ENCODE measurements at places on chromosomes 2 and 18. TPM values are rescaled to one million over a fixed set of nuclear protein-coding genes. Genes with fewer than 3 reads are reported as not detected.

The ZNF2 gene
- 8.4 TPM for total RNA-seq

The SFTPB gene
- total RNA-seq, result not detected

The KCNG3 gene
- under 0.01 TPM for total RNA-seq

The UGT1A10 gene
- total RNA-seq, result not detected

The SULT1C3 gene
- not detected for total RNA-seq

The SULT1C4 gene
- 12.5 TPM for total RNA-seq

The GCA gene
- total RNA-seq, result 20.4 TPM

The TMEM18 gene
- 20.9 TPM for total RNA-seq

The PIEZO2 gene
- 41.2 TPM for total RNA-seq

The TNFRSF11A gene
- 8.9 TPM for total RNA-seq

The TRPM8 gene
- not detected for total RNA-seq

The LINC00305 gene
- total RNA-seq, result not detected

The ACADL gene
- 4.7 TPM for total RNA-seq

The MYOM1 gene
- total RNA-seq, result 661 TPM

The PPIG gene
- total RNA-seq, result 25.6 TPM

The SCN7A gene
- 50.6 TPM for total RNA-seq

The KLHL29 gene
- 3.7 TPM for total RNA-seq

The FAM237A gene
- not detected for total RNA-seq

The LYPD6 gene
- 2.1 TPM for total RNA-seq

The CMPK2 gene
- 4.2 TPM for total RNA-seq

The SCN2A gene
- not detected for total RNA-seq

The ID2 gene
- 35.0 TPM for total RNA-seq

The ASPRV1 gene
- total RNA-seq, result 1.6 TPM

The HOXD3 gene
- 4.2 TPM for total RNA-seq

The RUFY4 gene
- not detected for total RNA-seq

The CLIP4 gene
- total RNA-seq, result 27.7 TPM

The CCBE1 gene
- 2.6 TPM for total RNA-seq

The ACMSD gene
- not detected for total RNA-seq

The DNAJC27 gene
- total RNA-seq, result 8.4 TPM

The RAMP1 gene
- 31.8 TPM for total RNA-seq

The GALNT14 gene
- total RNA-seq, result 2.1 TPM

The GMPPA gene
- 27.7 TPM for total RNA-seq

The TBR1 gene
- not detected for total RNA-seq

The CYS1 gene
- total RNA-seq, result 4.7 TPM

The ALPG gene
- not detected for total RNA-seq

The ZNF521 gene
- 40.2 TPM for total RNA-seq

The PROKR1 gene
- 0.52 TPM for total RNA-seq

The GATA6 gene
- total RNA-seq, result 2.6 TPM

The VSNL1 gene
- 2.1 TPM for total RNA-seq

The SCN9A gene
- 14.1 TPM for total RNA-seq

The OSR1 gene
- total RNA-seq, result 10.4 TPM

The EFEMP1 gene
- total RNA-seq, result 18.3 TPM

The DSC1 gene
- not detected for total RNA-seq

The CD8B2 gene
- total RNA-seq, result under 0.01 TPM

The ASXL3 gene
- total RNA-seq, result 7.3 TPM

The PPP1R1C gene
- 1.6 TPM for total RNA-seq

The EPB41L5 gene
- 49.6 TPM for total RNA-seq

The SP5 gene
- total RNA-seq, result 3.1 TPM

The TEX51 gene
- not detected for total RNA-seq

The PLEKHB2 gene
- 46.4 TPM for total RNA-seq

The RMDN2 gene
- total RNA-seq, result 12.0 TPM

The RNF125 gene
- total RNA-seq, result 9.4 TPM

The DSEL gene
- 15.7 TPM for total RNA-seq

The DNMT3A gene
- total RNA-seq, result 62.1 TPM

The WDCP gene
- total RNA-seq, result 12.0 TPM

The MERTK gene
- total RNA-seq, result 4.2 TPM
